ENCODE measurements at places on chromosomes 16 and 17. TPM values are rescaled to one million over a fixed set of nuclear protein-coding genes. Genes with fewer than 3 reads are reported as not detected.

CDRT15 gene
- total RNA-seq: not detected

SPATA22 gene
- not detected for total RNA-seq

NOG gene
- 0.23 TPM for total RNA-seq

MYLK3 gene
- 0.23 TPM for total RNA-seq
